ENCODE measurements at places on chromosomes 5 and 9. TPM values are rescaled to one million over a fixed set of nuclear protein-coding genes. Genes with fewer than 3 reads are reported as not detected.
A peak's percentile ranks its signal among the peaks of the same experiment; 100 is the strongest.

DNA sequence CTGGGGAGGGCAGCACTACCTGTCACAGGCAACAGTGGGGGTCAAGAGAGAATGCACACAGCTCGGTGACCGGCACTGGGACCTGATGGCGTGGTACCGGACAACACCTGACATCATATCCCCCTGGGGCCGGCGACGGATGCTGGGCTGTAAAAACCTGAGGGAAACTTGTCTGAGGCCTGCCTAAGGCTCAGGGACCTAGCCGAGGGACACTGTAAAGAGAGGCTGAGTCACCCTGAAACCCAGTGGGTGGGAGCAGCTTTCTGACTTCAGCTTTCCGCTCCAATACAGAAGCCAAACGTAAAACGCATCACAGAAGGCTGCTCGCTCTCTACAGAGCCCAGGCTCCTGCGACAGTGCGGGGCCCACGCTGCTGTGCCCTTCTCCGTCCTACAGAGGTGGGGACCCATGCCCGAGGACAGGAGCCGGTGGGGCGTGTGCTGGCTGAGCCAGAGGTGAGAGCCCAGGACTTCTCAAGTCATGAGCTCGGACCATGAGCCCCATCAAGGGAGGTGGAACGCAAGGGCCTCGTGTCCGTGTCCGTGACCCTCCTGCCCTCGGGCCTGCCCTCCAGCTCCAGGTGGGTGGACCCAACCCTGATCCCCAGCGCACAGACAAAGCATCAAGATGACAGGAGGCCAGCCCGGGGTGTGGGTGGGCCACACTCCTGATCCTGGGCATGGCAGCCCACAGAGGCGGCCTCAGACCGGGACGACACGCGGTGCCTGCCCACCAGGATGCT is 5.3 kb downstream of the RALGDS start:
- DNase-seq, result peak; percentile 70

The CARD6 gene
- polyA plus RNA-seq, result 1.4 TPM

DNA sequence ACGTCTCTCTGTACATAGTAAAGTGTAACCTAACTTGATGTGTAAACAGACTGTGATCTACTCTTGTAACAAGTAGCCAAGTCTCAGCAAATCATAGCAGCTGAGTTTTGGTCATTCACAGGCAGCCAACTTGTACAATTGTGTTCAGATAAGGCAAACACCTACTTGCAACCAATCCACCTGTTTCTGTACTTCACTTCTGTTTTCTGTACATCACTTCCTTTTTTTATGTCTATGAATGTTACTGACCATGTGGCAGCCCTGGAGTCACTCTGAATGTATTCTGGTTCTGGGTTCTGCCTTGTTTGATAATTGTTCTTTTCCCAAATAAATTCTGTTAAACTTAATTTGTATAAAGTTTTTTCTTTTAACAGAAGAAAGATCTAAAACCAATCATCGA is 26.0 kb downstream of the RLN2 start:
- no peak for DNase-seq

GRCh38 chr5:177134697-177135225 is 1.2 kb downstream of the NSD1 start:
- peak; percentile 22 for DNase-seq

DNA sequence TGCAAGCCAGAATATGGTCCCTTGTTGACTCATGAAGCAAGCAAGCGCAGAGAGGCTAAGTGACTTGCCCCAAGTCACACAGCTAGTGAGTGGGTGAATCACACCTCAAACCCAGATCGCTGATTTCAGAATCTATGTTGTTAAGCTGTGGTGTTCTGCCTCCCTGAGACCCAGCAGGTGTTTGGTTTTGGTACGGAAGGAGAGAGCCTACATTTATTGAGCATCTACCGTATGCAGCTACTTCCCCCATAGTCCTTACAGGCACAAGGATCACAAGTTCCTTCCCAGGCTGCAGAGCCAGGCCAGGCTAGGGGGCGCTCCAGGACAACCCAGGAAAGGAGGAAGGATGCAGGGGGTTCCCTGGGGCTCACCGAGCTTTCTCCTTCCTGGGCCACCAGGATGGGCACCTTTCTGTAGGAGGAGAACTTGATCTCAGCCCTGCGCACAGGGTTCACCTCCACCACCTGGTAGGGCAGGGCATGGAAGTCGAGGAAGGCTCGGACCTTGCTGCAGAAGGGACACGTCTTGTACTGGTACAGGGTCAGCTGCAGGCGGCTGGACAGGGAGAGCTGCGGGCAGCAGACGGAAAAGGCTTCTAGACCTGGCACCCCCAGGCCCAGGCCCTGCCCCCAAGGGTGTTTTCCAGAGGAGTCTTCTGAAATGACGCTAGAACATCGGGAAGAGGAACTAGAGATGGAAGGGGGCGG is 2.5 kb downstream of the PTGES2 start:
- DNase-seq, result peak; percentile 80

DNA sequence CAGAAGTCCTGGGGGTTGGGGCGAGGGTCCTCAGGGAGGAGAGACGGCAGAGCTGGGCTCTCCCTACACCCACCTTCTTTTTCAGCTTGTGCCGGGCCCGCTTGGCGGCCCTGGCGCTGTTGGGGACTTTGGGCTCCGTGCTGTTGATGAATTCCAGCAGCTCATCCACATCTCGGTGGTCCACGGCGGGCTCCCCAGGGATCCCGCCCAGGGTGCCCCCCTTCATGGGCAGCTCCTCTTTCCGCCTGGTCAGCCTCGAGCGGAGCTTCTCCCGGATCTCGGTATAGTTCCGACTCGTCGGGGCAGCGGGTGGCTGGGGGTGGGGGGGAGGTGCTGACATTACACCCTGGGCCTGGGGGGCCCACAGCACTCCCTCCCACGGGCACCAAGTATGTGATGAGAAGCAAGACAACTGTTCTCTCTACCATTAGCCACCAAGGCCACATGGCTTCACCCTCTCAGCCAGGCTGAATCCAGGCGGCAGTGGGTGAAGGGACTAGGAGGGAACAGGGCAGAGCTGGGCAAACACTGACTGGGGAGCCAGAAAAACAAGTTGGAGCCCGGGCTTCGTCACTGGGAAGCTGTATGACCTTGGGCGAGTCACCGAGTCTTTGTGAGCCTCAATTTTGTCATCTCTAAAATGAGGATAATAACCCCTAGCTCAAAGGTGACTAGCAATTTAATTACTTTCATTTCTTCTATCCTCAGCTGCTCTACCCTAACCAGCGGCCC is 14.6 kb upstream of the DDX41 start:
- peak; percentile 58 for DNase-seq

DNA sequence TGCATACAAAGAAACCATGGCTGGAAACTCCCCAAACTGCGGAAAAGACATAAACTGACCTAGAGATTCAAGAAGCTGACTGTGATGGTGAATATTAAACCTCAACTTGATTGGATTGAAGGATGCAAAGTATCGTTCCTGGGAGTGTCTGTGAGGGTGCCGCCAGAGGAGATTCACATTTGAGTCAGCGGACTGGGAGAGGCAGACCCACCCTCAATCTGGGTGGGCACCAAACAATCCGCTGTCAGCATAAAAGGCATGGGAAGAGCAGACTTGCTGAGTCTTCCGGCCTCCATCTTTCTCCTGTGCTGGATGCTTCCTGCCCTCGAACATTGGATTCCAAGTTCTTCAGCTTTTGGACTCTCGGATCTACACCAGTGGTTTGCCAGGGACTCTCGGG is 24.8 kb upstream of the WDR5 start:
- no peak for DNase-seq

DNA sequence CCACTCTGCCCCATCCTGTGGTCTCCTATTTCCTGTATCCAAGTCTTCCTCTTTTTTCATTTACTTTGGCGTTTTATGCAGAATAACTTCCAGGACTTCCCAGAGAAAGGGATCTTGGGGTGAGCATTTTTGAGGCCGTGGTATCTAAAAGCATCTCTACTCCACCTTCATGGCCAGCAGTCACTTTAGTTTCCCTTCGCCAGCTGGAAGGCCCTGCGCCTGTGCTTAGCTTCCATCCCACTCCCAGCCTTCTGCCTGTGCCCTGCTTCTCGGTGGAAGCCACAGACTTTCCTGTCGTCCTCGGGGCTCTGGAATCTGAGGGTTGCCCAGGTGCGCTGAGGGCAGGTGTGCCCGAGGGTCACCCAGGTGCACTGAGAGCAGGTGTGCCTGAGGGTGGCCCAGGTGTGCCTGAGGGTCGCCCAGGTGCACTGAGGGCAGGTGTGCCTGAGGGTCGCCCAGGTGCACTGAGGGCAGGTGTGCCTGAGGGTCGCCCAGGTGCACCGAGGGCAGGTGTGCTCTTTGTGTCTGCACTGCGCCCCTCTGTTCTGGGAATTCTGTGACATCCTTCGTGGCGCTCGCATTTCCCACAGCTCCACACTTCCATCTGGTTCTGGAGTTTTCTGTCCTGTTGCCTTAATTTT is 32.4 kb upstream of the LRRC14B start:
- no peak for DNase-seq

The MTAP gene
- polyA plus RNA-seq, result 13.5 TPM

DNA sequence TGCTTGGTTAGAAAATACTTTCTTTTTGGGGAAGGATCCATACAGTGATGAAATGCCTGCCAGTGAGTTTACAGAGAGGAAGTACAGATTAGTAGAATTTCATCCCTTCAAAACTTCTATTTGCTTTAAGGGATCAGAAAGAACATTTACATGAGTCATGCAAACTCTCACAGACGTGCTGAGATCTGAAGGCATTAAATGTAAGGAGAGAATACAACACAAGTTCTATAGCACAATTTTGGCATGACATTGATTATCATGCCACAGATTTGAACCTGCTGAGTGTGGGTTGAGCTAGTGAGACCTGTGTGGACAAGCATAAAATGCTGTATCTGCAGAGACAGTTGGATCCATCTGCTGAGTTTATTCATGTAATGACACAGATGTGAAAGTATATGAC is 613.6 kb upstream of the SEMA6A start:
- no peak for DNase-seq

The SPATA31D4 gene
- polyA plus RNA-seq, result not detected

The ELP1 gene
- polyA plus RNA-seq, result 7.8 TPM

The PTGES gene
- polyA plus RNA-seq, result 7.0 TPM

The RNF208 gene
- 4.8 TPM for polyA plus RNA-seq

The CCNJL gene
- polyA plus RNA-seq, result 18.7 TPM

DNA sequence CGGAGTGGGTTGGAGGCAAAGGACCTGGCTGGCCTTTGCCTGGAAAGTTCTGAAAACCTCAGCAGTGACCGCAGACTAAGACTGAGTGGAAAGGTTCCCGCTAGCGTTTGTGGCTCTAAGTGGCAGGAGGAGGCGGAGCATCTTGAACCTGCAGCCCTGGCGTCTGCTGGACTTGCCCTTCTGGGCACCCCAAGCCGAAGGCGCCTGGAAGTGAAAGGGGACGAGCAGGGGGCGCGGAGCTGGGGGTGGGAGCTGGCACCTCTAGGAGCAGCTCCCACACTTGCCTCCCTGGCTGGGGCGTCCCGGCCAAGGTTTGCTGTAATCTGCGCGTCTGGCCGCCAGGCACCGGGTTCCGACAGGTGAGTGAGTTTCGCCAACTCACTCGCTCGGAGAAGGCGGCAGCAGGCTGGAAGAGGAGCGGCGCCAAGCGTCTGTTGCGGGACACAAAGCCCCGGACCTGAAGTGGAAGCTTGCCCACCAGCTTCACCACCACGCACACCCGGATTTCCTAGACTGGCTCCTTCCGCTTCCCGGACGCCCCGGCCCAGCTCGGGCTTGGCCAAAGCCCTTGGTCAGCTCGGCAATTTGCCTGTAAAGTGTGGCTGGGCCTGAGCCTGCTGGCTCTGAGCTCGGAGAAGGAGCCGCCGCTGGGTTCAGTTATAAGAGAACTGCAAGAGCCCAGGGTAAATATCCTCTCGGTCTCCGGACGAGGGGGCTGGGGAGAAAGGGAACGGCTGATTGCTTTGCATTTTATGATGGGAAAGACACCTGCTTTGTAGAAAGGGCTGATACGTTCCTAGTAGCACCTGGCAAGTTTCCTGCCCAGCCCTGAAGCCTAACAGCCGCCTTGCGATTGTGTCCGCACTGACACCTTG is at the start of gene GNA14:
GNA14 (minus strand) TSS at position 89 of the 875 bp plus-strand sequence. CDS start 529 bp downstream, outside the sequence.
- DNase-seq, result peak; percentile 82

- DNase-seq, result no peak
These were observed 63.4 kb downstream of the NR6A1 start for GRCh38 chr9:124707666-124708065.

- no peak for DNase-seq
These were observed 18.4 kb downstream of the BASP1 start for GRCh38 chr5:17235731-17236330.

The FGF10 gene
- 8.4 TPM for polyA plus RNA-seq

The SV2C gene
- polyA plus RNA-seq, result not detected

The EFNA5 gene
- polyA plus RNA-seq, result 4.4 TPM

DNA sequence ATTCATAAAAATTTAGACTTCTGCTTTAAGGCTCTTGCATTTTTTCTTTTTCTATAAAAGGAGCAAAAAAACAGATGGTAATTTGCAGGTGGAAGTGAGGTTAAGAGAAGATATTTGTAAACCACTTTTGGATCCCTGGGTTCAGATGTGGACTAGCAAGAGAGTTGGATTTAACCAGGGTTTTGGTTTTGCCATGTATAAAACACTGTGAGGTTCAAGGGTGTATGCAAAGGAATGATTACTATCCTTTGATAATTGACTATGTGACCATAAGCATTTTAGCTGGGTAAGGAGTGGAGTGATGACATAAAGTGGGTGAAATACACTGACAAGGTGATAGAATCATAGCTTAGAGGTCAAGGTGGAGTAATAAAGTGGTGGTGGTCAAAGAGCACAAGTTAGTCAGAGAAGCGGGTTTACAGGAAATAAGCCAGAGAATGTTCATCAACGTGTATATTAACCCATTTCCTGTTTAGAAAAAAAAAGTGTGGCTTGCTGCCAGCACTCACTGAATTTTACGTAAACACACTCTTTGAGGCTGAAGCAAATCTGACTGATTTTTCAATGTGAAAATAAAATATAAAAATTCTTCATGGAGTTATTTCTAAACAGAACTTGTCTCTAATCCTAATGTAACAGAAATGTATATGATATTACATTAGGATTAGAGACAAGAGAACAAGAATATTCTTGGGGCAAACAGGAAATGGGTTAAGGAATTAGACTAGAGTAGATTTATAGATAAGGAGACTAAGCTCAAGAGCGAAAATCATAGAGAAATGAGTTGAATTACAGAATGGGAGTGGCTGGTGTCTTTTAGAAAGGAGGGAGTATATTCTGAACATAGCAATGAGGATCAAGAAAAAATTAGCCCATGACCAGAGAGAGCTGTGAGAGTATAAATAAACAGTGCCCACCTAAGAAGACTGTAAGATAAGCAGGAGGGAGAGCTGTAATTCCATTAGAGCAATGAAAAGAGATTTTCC is 74.5 kb downstream of the CDKN2A start:
- no peak for DNase-seq

The PHYHD1 gene
- 13.2 TPM for polyA plus RNA-seq

The GARIN3 gene
- polyA plus RNA-seq, result not detected

- DNase-seq, result peak; percentile 90
These were observed 10.2 kb downstream of the C9orf50 start for GRCh38 chr9:129610473-129611306.

GRCh38 chr5:9924614-9925013 is 294.5 kb upstream of the TAS2R1 start:
- DNase-seq, result no peak
